ENCODE measurements at places on chromosomes 16 and 17. TPM values are rescaled to one million over a fixed set of nuclear protein-coding genes. Genes with fewer than 3 reads are reported as not detected.

The PDE6G gene
- not detected for total RNA-seq

The PRSS22 gene
- 5.4 TPM for total RNA-seq

DNA sequence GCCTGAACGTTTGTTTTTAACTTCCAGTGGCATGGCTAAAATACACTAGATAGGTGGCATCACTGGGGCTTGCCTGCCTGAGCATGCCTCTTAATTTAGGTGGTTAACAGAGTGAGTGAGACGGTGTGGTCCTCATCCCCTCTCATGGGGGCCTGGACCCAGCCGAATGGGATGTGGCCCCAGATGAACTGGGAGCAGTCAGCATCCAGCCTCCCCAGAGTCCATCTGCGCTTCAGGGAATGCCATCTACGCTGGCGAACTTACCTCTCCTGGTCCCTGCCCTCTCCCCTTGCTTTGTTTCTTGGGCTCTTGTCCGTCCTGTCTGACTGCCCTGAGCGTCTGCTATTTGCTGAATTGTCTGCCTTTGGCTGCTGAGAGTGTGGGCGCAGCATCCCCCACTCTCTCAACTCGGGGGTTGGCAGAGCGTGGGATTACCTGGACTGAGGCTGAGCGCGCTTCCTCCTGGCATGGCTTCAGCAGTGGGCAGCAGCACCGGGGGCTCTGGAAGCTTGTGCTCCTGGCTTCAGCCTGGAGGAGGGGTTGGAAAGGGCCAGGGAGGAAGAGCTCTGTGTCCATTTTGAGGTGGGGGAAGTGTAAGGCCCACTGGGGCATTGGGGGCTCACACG, 2.1 kb downstream of the RAB40C start:
- no peak for DNase-seq

The MYCBPAP gene
- 0.30 TPM for total RNA-seq

DNA sequence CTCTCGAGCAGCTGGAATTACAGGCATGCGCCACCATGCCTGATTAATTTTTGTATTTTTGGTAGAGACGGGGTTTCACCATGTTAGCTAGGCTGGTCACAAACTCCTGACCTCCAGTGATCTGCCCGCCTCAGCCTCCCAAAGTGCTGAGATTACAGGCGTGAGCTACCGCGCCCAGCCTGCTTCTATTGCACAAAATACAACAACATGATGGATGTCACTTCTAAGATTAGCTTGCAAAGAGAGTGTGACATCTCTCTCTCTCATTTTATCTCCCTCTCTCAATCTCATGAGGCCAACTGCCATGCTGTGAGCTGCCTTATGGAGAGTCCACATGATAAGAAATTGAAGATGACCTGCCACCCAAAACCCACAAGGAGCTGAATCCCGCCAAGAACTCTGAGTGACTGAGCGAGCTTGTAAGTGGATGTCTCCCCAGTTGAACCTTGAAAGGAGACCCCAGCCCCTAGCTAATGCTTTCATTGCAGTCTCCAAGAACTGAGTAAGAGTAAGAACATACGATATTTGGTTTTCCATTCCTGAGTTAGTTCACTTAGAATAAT, 458.5 kb downstream of the RBFOX1 start:
- DNase-seq, result no peak

GRCh38 chr16:46884513-46885293, 541 bp downstream of the GPT2 start:
- no peak for DNase-seq

The FNDC8 gene
- not detected for total RNA-seq

DNA sequence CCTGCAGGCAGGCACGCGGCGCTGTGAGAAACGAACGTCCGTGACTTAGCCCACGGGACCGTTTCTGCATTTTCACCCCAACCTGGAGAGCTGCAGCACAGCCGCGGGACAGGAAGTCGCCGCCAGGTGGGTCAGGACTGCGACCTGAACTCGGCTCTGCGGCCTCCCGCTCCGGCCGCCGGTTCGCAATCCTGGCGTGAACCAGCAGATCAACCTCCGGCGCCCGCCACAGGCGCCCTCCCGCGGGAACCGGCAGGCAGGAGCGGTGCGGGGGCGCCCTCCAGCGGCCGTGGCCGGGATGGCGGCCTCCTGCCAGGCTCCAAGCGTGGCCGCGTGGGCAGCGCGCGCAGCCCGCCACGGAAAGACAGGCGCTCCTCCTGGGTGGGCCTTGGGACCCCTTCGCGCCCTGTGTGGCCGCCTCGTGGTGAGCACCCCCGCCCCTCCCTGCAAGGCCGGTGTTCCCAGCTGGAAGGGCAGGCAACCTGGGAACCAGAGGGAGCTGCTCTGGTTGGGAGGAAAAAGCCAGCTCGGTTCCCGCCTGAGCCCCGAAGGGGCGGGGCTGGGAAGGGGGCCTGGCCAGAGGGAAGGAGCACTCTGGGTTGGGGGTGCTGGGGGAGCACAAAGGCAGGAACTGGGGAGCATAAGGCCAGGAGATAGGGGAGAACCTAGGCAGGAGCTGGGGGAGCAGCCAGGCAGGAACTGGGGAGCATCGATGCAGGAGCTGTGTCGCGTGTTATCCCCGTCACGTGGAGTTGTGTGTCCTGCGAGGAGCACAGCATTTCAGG, 28.2 kb downstream of the ACTG1 start:
- DNase-seq, result peak; percentile 44

DNA sequence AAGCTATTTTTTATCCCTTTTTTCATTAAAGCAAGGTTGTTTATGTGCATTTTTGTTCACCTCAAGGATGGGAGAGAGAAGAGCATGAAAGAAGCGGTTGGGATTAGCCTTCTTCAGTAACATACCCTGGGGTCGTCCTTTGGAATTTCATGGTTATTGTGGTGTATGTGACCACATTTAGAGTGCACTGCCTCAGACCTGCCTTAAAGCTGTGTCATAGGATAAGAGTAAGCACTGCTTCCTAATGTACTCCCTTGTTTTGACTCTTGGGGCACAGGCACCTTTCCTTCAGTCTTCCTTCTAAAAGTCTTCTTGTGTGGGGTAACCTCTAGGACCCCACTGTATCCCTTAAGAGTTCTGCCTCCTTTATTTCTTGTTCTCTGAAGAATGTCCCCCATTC, 28.9 kb downstream of the TNRC6A start:
- DNase-seq, result peak; percentile 49

- DNase-seq, result no peak
These were observed 450.4 kb downstream of the MAF start for GRCh38 chr16:79150151-79150550.

The GOSR1 gene
- total RNA-seq, result 83.4 TPM

GRCh38 chr17:70658840-70659239, 489.5 kb downstream of the KCNJ2 start:
- peak; percentile 23 for DNase-seq

The KRTAP9-2 gene
- total RNA-seq, result not detected

The NPIPA5 gene
- not detected for total RNA-seq

The MPP2 gene
- total RNA-seq, result 3.6 TPM

The TMEM132E gene
- total RNA-seq, result not detected

GRCh38 chr17:35142467-35142796, 329 bp upstream of the NLE1 start:
- DNase-seq, result no peak

The PRDM7 gene
- not detected for total RNA-seq

GRCh38 chr17:8909586-8910270, 42.3 kb upstream of the PIK3R6 start:
- no peak for DNase-seq

The NLGN2 gene
- 2.6 TPM for total RNA-seq

- DNase-seq, result peak; percentile 87
These were observed 687 bp upstream of the NARF start for GRCh38 chr17:82457929-82458178.

The PHLPP2 gene
- total RNA-seq, result 12.5 TPM

Measured in renal cortical epithelial cell (primary cell).